ENCODE measurements at places on chromosomes 1 and 21. TPM values are rescaled to one million over a fixed set of nuclear protein-coding genes. Genes with fewer than 3 reads are reported as not detected.

The ERO1B gene
- total RNA-seq = 4.3 TPM

The SLC44A3 gene
- total RNA-seq = 4.7 TPM

The S100A7A gene
- total RNA-seq = not detected

The SLC5A9 gene
- total RNA-seq = 0.05 TPM

The IVL gene
- 0.57 TPM for total RNA-seq

The KIRREL1 gene
- total RNA-seq = 5.9 TPM

The OLFM3 gene
- 0.90 TPM for total RNA-seq

The OR2G6 gene
- not detected for total RNA-seq

The CLCNKA gene
- total RNA-seq = under 0.01 TPM

The CBS gene
- total RNA-seq = 2.3 TPM

The BLACAT1 gene
- total RNA-seq = 0.05 TPM

The PLA2G2A gene
- 0.28 TPM for total RNA-seq

The LRRC71 gene
- total RNA-seq = not detected

The HAPLN2 gene
- 0.09 TPM for total RNA-seq

The CLEC20A gene
- total RNA-seq = 0.28 TPM

The COL16A1 gene
- 32.9 TPM for total RNA-seq

The NFIA gene
- 7.9 TPM for total RNA-seq

The GSTM4 gene
- total RNA-seq = 6.7 TPM

The SPATA21 gene
- total RNA-seq = not detected

The TRIM67 gene
- 0.05 TPM for total RNA-seq

The CNR2 gene
- total RNA-seq = 1.5 TPM

The ESPN gene
- total RNA-seq = 1.0 TPM

The RNF223 gene
- 0.05 TPM for total RNA-seq

The FLG2 gene
- total RNA-seq = 0.05 TPM

The SLC25A44 gene
- 8.8 TPM for total RNA-seq

The C1orf52 gene
- 22.5 TPM for total RNA-seq

The FCRL6 gene
- 0.33 TPM for total RNA-seq

The SLC35F3 gene
- total RNA-seq = 3.2 TPM

The SERPINC1 gene
- total RNA-seq = 0.14 TPM

The SLFNL1 gene
- total RNA-seq = 0.19 TPM

The TMPRSS15 gene
- total RNA-seq = under 0.01 TPM

The PLCH2 gene
- 0.90 TPM for total RNA-seq

The COL8A2 gene
- total RNA-seq = 11.5 TPM

The SPRR1A gene
- total RNA-seq = not detected

The SH2D1B gene
- 0.47 TPM for total RNA-seq

The DCDC2B gene
- not detected for total RNA-seq

The NR0B2 gene
- total RNA-seq = 0.19 TPM

The CD53 gene
- total RNA-seq = 166 TPM

The ENAH gene
- 19.5 TPM for total RNA-seq

The HFM1 gene
- total RNA-seq = 0.85 TPM

The CCDC181 gene
- total RNA-seq = 0.47 TPM

The CRYBG2 gene
- 0.76 TPM for total RNA-seq

The DUSP10 gene
- total RNA-seq = 9.3 TPM

The FMOD gene
- total RNA-seq = 7.1 TPM

The KRTAP21-2 gene
- total RNA-seq = not detected

The BCAR3 gene
- 7.9 TPM for total RNA-seq

The ERRFI1 gene
- 3.5 TPM for total RNA-seq

The FMO1 gene
- total RNA-seq = 5.6 TPM

The CLSTN1 gene
- 27.0 TPM for total RNA-seq

The UMODL1 gene
- 1.7 TPM for total RNA-seq

The MASP2 gene
- not detected for total RNA-seq

The HENMT1 gene
- 28.3 TPM for total RNA-seq

The SUSD4 gene
- total RNA-seq = 4.6 TPM

The OR2M3 gene
- not detected for total RNA-seq

The CD52 gene
- total RNA-seq = 1,020 TPM

The KLHDC7A gene
- 0.14 TPM for total RNA-seq

The CA6 gene
- 1.5 TPM for total RNA-seq

The CELA3A gene
- 0.19 TPM for total RNA-seq

The ZNF648 gene
- total RNA-seq = under 0.01 TPM
